ENCODE measurements at places on chromosomes 4 and X. TPM values are rescaled to one million over a fixed set of nuclear protein-coding genes. Genes with fewer than 3 reads are reported as not detected.

Gene FAM9C
- total RNA-seq, result 0.09 TPM

Gene GLOD5
- total RNA-seq, result not detected

Gene MXRA5
- total RNA-seq, result not detected

Gene UGT2B11
- not detected for total RNA-seq

Gene GSPT2
- total RNA-seq, result 11.6 TPM

Gene ANKRD50
- 1.0 TPM for total RNA-seq

Gene PWWP3B
- total RNA-seq, result not detected

Gene SH3D19
- 0.74 TPM for total RNA-seq

DNA sequence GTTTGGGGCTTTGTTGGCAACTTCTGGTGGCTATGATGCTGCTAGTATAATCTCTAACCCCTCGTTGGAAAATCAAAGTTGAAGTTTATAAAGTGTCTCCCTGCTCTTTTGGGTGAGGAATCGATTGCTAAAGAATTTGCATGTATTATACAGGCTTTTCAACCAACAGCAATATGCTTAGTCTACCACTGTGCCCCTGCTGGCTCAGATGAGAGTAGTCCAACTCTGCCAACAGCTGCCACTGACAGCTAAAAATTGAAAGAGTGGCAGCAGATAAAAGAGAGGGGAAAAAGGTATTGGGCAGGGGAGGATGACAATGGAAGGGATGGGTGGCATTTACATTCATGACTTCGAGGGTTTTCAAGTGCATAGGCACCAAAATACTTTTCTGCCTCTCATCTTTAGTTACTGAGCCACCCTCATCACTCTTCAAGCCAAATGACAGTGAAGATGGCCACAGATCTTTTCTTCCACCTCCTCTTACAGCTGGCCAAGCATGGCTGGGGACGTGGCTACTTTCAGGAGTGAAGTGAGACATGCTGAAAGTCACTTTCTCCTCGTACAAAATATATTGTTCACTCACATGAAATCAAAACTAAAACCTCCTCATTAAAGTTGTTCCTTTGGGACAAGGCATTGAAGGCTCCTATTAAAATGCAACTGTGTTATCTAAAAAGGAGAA lies 2.7 kb upstream of the GRIA3 start:
- no peak for DNase-seq

DNA sequence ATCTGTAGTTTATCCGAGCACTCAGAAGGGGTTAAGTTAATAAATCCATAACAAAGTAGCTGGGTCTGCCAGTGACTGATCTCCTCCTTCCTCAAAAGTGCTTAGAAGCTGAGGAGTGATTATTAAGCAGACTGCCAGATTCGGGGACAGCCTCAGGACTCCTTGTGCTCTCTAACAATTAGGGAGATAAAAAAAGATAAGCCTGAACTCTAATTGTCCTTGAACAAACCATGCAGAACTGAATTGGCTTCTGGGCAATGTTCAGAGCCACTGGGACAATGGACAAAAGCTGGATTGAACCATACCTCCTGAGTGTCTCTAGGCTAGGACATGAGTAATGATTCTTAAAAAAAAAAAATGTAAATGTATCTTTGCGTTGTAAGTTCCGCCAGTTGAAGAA lies 22.7 kb upstream of the GRPR start:
- DNase-seq, result no peak

DNA sequence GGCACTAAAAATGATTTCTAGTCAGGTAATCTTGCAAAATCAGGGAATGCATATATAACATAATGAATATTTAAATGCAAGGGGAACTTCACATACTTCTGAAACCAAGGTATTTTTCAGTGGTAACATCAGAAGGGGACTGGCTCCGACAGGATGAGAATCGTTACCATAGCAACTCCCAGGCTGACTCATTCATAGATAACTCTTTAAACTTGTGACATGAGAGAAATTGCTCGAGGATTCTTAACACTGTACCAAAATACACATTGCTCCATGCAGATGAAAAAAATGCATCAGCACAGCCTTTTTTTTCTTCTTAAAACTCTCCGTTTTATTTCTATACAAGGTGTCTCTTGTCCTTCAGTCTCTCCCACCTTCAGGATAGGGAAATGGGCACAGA lies 114.3 kb downstream of the GABRB1 start:
- peak; percentile 2 for DNase-seq

- DNase-seq, result no peak
These were observed 302.9 kb downstream of the ARHGAP10 start for GRCh38 chr4:148034813-148035212.

- DNase-seq, result no peak
These were observed 43.9 kb upstream of the C4orf50 start for GRCh38 chr4:6062133-6062532.

- DNase-seq, result peak; percentile 58
These were observed 63.5 kb downstream of the GPC3 start for GRCh38 chrX:133921764-133922389.

GRCh38 chr4:24559889-24560288 lies 24.5 kb downstream of the DHX15 start:
- no peak for DNase-seq

DNA sequence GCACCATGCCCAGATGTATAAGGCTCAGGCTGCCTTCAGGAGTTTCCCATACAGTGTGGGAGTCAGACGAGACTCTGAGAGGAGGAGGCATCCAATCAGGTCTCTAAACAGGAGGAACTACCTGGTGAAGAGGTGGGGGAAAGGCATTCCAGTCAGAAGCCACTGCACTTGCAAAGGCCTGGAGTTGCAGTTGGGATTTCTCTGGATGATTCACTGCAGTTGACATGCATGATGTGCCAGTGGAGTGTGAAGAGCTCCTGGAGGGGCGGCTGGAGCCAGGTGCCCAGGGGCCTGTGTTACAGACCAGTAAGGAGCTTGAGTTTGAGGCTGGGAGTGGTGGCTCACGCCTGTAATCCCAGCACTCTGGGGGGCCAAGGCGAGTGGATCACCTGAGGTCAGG lies 339.1 kb downstream of the ARHGAP10 start:
- no peak for DNase-seq

DNA sequence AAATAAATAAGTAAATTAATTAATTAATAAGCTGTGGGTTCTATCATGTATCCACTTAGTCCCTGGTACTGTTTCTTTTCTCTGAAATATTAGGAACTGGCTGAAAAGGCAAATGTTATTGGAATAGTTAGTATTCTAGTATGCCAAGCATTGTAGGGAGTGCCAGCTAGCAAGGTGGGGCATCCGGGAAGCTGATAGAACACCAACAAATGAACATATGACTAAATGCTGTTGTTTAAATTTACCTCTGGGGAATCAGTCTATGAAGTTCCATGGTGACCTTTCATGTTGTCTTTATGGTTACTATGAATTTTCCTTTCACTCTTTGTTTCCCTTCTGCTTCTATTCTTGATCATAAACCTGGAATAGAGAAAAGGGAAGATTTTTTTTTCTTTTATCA lies 32.7 kb downstream of the NUDT6 start:
- DNase-seq, result no peak

- no peak for DNase-seq
These were observed 860 bp upstream of the RPS6KA3 start for GRCh38 chrX:20267607-20267930.

DNA sequence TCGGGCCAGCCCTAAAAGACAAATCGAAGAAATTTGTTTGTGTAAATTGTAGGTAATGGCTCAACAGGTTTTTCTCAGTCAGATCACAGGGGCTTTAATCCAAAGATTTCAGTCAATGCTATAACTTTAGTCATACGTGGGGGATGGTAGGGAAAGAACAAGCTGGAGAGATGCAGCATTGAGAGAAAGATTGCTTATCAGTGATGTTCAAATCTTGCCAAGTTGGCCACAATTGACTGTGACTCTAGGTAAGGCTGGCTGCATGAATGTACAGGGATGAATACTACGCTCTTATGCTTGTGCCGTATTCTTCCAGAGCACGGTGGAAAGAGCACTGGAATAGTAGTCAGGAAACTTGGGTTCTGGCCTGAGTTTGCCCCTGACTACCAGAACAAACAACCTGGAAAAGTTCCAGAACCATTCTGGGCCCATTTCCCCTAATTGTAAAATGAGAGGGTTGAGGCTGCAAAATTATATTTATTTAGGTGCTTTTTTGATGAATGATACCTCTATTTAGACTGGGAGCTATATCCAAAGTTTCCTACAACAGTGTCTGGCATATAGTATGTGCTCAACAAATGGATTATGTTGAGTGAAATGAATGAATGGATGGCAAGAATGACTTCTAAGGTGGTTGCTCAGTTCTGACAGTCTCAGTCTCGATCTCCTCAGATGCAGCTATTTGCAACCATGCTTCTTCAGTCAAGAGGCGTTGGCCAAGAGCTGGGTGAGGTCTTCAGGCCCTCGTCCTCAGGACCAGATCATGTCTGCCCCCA lies 44.4 kb downstream of the TSC22D3 start:
- no peak for DNase-seq

- DNase-seq, result no peak
These were observed 4.3 kb downstream of the GIMD1 start for GRCh38 chr4:106364282-106364681.

DNA sequence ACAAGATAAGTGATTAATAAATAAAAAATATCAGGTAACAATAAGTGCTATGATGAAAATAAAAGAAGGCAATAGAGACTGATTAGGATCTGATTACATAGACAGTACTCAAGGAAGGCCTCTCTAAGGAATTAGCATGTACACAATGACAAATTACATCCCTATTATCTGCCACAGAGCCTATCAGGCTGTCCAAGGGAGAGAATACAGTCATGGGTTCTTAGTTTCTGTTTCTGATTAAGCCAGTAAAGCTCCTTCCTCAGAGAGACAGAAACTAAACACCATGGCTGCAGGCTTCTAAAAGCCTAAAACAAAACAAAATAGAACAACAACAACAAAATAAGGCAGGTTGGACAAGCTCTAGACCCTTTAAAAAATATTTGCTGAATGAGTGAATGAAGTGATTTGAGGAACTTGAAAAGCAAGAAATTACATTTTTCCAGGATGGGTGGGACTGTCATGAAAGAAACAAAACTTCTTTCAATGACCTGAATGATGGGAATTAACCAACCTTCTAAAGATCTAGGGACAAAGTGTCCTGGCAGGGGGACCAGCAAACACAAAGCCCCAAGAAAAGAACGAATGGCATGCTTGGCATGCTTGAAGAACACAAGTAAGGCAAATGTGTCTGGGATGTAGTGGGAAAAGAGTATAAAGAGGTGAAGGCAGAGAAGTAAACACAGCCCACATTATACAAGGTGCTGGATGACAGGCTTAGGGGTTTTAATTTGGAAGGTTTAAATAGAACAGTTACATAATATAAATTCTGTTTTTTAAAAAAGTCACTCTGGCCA lies 44.1 kb downstream of the NAA11 start:
- DNase-seq, result no peak

- no peak for DNase-seq
These were observed 7.6 kb upstream of the SYTL5 start for GRCh38 chrX:37998586-37999262.

DNA sequence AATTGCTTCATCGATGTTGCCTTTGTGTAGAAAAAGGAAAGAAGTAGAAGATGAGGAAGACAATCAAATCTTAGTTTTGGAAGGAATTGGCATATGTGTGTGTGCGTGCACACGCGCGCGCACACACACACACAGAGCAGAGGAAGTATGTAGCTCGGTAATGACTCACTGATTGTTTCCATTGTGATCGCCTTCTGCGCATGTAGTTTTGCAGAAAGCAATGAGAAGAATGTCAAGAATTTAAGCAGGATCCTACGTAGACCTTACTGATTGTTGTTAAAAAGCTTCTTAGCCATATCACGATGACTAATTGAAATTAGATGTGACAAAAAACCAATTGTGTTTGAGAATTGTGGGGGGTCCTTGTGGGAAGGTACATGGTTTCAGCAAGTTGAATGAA lies 12.8 kb upstream of the LIMCH1 start:
- DNase-seq, result no peak

DNA sequence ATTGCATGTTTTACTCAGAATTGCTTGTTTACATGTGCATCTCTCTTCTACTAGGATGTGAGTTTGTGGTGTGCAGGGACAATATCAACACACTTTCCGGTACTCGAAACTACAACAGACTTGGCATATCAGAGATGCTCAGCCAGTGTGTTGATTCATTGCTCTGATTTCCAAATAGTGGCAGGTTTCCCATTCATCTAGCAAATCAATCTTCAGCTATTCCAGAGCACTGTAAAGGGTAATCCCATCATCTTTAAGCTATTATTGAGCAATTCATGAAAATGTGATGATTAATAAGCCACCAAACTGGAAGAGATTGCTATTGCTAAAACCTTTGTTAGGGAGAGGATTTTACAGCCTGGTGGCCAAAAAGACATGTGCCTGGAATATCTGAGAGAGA lies 574.2 kb upstream of the CPEB2 start:
- no peak for DNase-seq

DNA sequence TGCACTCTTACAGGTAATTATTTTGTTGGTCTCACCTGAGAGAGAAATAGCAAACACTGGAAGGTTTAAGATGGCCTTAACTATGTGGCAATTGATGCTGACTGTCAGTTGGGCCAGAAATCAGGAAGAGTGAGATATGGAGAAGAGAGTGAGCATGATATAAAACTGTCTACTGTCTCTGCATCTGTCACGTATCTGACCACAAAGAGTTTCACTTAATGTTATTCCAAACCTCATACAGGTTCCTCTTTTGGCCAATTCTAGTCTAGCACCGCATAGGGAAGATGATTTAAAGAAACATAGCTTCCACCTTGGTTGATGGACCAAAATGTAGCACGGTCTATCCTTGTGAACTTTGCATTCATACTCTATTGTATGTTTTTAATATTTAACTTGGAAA lies 381.0 kb upstream of the BOD1L1 start:
- DNase-seq, result no peak

- no peak for DNase-seq
These were observed 101.3 kb downstream of the RPA4 start for GRCh38 chrX:96985046-96985445.

DNA sequence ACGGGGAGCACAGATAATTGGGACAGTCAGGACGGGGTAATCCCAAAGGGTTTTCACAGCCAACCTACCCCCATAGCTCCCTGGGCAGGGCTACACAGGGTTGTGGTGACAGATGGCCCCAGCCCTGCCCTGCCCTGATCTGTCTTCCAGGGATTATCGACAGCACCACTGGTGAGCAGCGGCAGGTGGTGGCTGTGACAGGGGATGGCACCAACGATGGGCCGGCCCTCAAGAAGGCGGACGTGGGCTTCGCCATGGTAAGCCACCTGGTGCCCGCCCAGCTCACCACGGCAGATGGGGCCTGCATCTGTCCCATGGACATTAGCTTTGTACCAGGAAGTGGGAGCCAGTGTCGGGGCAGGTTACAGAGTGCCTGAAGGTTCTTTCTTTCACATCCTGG lies 39.3 kb downstream of the ATP2B3 start:
- DNase-seq, result no peak

DNA sequence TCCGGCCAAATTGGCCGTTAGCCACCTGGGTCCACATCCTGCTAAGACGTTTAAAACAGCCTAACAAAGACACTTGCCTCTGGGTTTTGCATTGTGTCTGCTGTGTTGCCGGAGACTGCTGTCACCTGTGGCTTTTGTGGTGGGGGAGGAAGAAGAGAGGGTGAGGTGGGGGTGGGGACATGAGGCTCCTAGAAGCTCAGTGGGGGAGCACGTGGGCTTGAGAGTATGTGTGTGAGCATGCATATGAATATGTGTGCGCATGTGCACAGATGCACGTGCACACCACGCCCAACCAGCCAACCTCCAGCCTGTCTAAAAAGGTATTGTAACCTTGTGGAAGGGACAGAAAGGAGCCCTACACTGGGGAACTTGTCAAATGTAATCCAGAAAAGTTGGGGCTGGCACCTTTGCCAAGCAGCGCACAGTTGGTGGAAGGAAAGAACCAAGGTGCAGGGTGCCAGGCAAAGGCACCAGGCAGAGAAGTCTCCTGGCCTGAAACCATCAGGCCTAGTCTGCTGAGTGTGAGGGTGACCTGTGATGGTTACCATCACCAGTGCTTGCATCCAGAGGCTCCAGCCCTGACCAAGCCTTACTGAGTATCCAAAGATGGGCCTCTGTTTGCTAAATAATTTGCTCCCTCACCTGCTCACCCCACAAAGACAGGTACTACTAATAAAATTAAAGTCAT lies 10.1 kb upstream of the SASH3 start:
- DNase-seq, result peak; percentile 75
